ENCODE measurements at places on chromosomes 13 and 19.

- no peak for DNase-seq
Measured at GRCh38 chr13:87376081-87376480, 295.1 kb upstream of the SLITRK5 start.

DNA sequence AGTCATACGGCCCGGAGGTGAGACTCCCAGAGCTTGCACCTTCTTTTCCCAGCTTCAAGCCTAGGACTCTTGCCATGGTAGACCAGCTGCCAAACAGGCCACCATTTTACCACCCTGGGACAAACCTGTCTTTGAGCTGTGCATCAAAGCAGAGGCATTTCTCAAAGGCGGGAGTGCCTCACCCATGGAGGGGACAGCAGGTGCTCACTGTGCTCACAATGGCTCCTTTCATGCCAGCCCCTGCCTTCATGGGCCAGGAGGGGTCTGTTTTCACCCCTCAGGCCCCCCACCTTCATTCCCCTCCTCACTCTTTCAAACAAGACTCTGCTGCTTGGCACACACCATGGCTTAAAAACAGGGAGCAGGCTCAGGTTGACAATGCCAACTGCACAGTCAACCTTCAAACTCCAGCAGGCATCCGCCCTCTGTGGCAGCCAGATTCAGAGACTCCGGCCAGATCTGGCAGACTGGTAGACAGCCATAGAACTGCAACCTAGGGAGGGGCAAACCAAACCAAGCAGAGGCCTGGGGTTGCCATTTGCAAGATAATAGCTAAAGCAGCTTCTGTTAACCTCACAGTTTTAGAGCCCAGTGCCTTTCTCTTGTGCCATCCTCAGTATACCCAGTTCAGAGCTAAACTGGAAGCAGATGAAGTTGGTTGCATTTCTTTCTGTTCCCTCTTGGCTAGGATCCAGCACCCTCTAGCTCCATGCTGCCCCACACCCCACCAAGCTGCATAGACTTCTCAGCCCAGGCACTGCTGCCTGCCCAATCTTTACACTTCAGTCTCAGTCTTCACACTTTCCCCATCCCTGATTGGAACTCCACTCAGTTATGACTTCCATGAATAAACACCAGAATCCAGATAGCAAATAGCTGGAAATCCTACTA, 93.9 kb upstream of the SPATA13 start:
- peak; percentile 52 for DNase-seq

GRCh38 chr13:20124303-20124702, 36.5 kb downstream of the GJA3 start:
- DNase-seq = no peak

DNA sequence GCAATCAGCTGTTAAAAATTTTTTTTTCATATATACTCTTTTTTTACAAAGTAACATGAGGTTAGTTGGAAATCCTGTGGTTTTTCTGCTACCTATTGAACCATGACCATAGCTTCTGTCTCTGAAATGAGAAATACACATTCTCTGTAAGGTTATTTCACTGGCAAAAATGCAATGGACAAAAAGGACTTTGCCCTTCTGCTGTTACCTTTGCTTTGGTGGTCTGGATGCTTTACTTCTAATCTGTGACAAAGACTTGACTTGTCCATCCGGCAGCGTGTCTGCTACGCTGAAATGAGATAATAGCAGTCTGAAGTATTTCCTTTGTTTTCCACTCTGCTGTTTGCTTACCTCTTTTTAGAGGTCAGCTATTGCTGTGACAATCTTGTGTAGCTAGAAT, 412.8 kb downstream of the SLITRK6 start:
- no peak for DNase-seq

- no peak for DNase-seq
Measured at GRCh38 chr13:93217721-93218261, 8.8 kb upstream of the GPC6 start.

- DNase-seq = no peak
Measured at GRCh38 chr19:422213-422916, 13.4 kb upstream of the C2CD4C start.

GRCh38 chr19:38072776-38073750, 151.0 kb downstream of the DPF1 start:
- DNase-seq = no peak

- DNase-seq = peak; percentile 33
Measured at GRCh38 chr13:53250272-53250875, 221.8 kb downstream of the OLFM4 start.

GRCh38 chr19:1279782-1280341, 4.5 kb downstream of the FAM174C start:
- DNase-seq = peak; percentile 95

GRCh38 chr19:50658441-50659317, 9.4 kb downstream of the C19orf81 start:
- peak; percentile 100 for DNase-seq

GRCh38 chr19:16936901-16937300, 48.1 kb downstream of the F2RL3 start:
- no peak for DNase-seq

- DNase-seq = no peak
Measured at GRCh38 chr13:27772651-27773425, 19.4 kb upstream of the GSX1 start.

- no peak for DNase-seq
Measured at GRCh38 chr19:42158926-42159325, 26.7 kb upstream of the POU2F2 start.

- DNase-seq = no peak
Measured at GRCh38 chr19:39754971-39755370, 17.1 kb upstream of the CLC start.

GRCh38 chr19:42150364-42150763, 18.1 kb upstream of the POU2F2 start:
- DNase-seq = peak; percentile 83

DNA sequence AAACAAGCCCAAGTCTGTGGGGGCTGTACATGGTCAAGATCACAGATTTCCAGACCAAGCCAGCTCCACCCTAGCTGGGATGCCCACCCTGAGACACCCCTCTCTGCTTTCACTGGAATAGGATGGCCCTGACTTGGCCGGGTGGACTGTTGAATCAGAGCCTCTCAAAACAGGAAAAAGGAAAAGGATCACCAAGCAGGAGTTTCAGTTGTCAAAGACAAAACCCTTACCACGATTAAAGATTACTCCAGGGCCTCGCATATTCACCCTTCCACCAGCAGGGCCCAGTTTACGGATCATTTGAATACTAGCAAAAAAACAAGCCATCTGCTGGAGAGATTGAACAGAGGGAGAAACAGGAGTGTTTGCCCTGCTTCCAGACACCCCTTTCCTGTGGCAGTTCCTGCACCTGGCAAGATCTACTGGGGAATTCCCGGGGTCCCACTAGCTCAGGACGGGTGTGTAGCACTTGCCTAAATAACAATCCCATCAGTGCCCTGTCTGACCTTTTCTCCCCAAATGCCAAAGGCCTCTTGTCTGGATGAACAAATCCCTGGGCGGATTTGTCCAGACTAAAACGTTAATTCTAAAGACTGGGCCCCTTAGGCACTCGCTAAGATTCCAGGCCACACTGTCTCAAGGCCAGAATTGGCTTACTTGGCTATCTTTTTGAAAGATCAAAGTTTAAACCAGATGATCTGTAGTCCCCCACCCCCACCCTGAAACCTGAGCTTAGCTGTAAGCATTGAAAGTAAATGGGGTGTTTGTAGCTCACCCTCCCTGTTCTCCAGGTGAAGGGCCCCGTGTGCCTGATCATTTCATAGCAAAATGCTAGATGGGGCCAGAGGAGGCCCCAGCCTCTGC, 38.4 kb downstream of the ACTN4 start:
- DNase-seq = peak; percentile 58

- DNase-seq = no peak
Measured at GRCh38 chr13:39483326-39483725, 119.7 kb downstream of the LHFPL6 start.

- no peak for DNase-seq
Measured at GRCh38 chr13:65159803-65160202, 2070.3 kb downstream of the PCDH9 start.

- DNase-seq = peak; percentile 77
Measured at GRCh38 chr19:53809518-53810186, 14.5 kb downstream of the NLRP12 start.

GRCh38 chr19:2034729-2035589, 16.1 kb downstream of the MKNK2 start:
- DNase-seq = peak; percentile 98

DNA sequence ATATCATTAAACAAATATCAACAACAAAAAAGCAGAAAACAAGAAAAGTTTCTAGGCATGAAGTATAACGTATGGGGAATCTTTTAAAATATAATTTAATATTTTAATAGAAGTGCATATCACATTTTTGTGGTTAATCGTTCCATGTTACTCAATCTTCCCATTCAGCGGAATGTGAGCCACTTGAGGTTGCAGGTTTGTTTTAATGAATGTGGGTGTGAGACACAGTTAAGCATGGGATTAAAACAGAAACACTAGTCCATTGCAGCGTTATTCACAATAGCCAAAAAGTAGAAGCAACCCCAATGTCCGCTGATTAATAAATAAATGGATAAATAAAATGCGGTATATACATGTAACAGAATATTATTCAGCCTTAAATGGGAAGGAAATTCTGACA, 146.0 kb downstream of the NDFIP2 start:
- DNase-seq = no peak

DNA sequence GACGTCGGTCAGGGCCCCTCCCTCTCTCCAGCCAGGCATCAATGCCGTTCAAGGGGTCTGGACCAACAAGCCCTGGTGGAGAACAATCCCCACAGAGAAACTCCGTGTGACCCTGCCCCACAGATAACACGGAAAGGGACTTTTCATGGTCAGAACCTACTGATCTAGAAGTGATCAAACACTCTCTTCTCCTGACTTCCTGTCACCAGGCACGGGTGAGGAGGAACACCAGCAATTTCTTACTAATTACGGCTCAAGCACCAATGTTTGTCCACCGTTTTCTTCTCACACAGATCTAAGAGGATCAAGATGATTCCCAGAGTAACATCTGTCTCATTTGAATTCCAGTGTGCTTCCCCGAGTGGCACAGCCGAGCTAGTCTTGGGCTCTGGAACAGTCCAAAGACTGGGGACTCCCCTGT, 11.8 kb downstream of the RASA3 start:
- DNase-seq = no peak

DNA sequence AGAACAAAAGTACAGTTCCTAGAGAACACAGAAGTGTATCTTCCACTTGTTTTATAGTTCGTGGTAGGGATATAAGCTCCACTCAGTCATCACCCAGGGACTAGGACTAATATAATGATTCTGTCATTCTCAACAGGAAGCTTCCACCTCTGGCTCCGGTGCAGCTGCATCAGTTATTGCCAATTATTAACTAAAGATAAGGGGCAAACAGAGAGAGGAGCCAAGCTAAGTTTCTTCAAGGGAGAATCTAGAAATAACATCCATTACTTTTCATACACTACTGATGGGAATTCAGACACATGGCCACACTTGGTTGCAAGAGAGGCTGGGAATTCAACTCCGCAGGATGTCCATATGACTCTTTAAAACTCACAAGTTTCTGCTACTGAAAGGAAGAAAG, 917.9 kb downstream of the OLFM4 start:
- no peak for DNase-seq

GRCh38 chr13:36395280-36395679, 37.0 kb upstream of the CCNA1 start:
- DNase-seq = peak; percentile 29

- DNase-seq = no peak
Measured at GRCh38 chr13:24511816-24512196, 772 bp downstream of the PARP4 start.

DNA sequence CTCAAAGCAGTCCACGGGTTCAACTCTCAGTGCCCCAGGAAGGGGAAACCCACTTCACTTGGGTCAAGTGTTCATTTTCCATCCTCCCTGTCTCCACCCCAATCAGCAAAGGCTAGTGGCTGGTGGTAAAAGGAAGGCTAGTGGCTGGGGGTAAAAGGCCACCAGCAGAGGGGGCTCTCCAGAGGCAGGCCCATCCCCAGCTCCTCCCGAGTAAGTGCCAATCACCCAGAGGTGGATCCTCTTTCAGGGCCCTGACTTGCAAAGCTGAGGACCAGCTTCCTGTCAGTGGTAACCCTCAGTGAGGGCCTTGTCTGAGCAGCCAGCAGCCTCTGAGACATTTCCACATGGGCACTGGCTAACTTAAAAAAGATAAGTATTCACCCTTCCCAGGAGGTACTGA, 22.0 kb upstream of the TPT1 start:
- DNase-seq = peak; percentile 86

DNA sequence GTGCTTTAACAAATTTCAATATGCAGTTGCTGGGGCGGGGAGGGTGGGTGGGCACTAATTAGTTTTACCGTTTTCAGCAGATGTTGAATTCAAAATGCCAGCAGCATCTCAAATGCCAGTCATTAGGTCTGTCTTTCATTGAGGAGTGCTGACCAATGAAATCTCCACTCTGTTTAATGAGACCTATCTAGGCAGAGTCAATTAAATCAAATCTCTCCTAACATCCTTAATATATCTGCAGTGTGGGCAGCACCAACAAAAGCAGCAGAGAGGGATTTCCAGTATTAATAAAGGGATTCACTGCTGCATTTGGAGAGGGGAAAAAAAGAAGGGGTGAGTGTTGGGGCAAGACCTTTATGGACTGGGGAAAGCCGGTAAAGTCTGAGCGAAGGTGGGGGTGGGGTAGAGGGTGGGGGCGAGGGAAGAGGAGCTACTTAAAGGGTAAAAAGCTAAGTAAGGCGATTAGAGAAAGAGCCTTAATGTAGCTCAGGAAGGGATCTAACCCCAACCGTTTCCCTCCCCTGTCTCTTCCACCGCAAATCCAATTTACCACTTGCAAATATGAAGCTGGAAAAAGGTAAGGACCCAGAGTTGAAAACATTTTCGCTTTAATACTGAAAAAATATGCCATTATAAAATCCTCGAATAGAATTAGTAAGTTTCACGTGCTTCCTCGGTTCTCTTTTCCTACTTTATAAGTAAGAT, 4.5 kb downstream of the SLITRK1 start:
- DNase-seq = peak; percentile 63

GRCh38 chr13:37927561-37927960, 58.0 kb upstream of the TRPC4 start:
- no peak for DNase-seq

DNA sequence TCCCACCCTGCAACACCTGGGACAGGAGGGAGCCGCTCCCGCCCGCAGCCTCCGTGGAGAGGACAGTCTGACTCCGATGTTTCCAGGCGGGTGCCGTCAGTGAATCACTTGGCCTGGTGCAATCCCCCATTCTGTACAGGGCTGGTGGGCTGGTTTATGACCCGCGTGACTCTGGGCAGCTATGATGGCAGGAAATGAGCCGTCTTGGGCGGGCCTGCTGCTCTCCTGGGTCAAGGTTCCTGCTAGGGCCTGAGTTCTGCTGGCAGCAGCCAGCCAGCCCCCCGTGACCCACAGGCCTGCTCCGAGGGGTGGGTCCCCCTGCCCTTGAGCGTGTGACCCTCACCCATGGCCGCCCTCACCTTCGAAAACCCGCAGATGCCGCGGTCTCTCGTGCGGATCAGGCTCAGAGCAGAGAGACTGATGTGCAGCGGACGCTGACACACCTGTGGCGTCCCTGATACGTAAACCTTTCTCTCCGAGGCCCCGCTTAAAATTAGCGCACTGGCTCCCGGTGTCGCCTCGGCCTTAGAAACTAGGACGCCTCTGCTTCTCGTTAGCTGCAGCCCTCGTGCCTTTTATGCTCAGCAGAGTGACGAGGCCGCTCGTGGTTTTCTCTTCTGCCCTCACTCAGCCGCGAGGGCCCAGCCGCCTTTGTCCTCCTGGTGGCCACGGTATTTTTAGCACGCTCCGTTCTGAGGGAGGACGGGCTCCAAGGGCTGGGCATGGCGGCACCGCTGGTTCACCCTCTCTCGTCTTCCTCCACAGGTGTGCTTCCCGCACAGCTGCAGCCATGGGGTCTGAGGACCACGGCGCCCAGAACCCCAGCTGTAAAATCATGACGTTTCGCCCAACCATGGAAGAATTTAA, 63.4 kb downstream of the KDM4B start:
- DNase-seq = peak; percentile 79

Data from H7 (cell line).